ENCODE measurements at places on chromosomes 2 and 18.

DNA sequence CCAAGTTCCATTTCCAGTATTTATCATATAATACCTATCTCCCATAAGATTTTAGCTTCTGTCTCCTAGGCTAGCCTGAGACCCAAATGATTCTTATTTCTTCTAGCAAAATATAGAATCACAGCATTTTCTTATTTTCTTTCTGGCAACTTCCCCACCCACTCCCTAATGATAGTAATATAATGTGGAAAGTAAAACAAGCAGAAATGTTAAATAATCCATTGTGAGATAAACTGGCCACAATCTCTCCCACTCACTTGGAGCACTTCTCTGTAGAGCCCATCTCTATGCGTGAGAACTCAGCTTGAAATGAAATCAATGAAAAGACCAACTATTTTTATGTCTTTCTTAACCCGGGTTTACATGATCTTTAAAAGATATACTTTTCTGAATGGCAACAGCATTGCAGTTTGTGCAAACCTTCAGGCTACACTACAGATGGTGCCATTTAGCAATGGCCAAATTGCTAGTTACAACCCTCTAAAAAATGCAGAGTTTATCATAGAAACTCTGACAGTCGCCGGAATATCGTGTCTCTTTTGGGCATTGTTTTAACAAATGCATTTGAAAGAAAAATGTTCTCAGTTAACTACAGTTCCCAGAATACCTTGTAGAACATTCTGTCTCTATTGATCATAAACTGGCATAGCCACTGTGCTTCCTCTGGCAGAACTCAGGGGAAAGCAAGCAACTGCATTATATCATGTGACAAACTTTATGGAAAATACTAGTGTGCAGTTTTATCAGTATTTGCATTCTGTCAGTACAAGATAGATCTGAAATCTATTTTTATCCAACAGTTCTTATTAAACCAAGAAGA is 1407.4 kb upstream of the ZEB2 start:
- DNase-seq, result no peak

- DNase-seq, result no peak
Observed at GRCh38 chr2:158189526-158189925, 87.8 kb downstream of the UPP2 start.

GRCh38 chr2:136932700-136933099 is 167.4 kb downstream of the THSD7B start:
- DNase-seq, result peak; percentile 10

- no peak for DNase-seq
Observed at GRCh38 chr2:242056785-242057184, 187.3 kb downstream of the RTP5 start.

GRCh38 chr18:24136967-24137373 is 1.9 kb upstream of the CABYR start:
- DNase-seq, result no peak

DNA sequence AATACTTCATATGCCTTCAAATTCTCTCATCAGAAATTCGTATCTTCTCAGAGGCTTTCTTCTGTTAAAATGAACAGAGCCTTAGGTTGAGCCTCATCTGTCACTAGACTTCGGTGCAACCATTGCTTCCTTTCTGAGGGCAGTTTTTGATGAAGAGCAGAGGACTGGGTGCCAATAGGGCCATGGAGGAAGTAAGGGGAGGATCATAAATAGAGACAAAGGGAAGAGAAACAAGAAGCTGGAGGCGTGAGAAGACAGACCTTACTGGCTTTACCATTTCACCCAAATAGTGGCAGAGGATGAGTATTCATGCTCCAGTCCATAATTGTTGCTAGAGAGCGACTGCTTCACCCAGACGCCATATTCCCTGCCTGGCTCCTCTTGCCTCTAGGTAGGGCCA is 215.6 kb upstream of the PKDCC start:
- DNase-seq, result no peak

DNA sequence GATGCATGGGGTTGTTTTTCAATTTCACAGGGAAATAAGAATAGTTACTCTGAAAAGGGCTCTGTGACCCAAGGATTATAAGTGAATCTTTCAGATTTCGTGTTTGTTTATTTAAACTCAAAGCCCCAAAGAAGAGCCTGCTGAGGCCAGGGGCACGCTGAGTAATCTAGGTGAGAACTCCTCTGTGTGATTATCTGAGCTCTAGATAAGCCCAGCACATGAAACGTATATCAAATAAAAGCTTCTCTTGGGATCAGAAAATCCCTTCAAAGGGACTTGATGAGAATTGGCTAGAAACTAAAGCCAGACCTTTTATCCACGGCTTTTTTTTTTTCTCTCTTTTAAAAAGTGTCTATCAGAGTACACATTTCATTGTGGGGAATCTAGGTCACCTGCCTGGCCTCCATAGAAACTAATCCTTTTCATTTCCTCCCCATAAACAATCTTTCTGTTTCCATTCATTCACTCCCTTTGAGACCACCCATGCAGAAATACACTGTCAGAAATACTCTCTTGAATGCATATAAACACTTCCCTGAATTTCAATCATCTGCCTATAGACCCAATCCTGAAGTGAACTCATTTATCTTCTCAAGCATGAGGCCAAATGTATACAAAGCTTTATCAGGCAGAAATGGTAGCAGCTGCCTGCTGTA is 137.4 kb downstream of the RIT2 start:
- no peak for DNase-seq

- no peak for DNase-seq
Observed at GRCh38 chr2:162509288-162509968, 165.5 kb downstream of the GCA start.

Data from GM13977 (cell line).